Right atrium auricular region (tissue), 2 donors: ENCODE measurements at places on chromosomes 7 and 10.

DNA sequence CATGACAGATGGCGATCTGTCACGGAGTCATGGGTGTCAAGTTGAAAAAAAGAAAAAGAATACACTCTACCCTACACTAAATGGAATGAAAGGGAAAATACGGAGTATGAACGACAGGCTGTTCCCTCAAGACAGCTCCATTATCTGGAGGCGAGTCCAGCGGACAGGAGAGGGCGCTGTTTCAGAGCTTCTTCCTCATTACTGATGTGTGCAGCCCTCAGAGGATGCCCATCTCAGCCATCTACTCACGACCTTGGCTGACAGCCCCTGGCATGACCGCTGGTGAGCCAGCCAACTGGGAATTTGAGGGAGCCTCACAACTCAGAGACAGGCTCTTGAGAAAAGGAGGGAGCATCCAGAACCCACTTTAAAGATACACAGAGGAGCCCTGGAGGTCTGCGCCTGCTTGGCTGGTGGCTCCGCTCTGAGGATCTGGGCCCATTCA is 49.6 kb upstream of the SMNDC1 start:
- DNase-seq, result peak; percentile 81

GRCh38 chr10:35487336-35488034 is 117.7 kb upstream of the GJD4 start:
- no peak for DNase-seq

- DNase-seq, result no peak
These were observed 10.8 kb downstream of the CCNY start for GRCh38 chr10:35347121-35347562.

GRCh38 chr10:50740293-50740648 is 535 bp downstream of the ASAH2B start:
- DNase-seq, result no peak

- no peak for DNase-seq
These were observed 85.4 kb downstream of the DOCK4 start for GRCh38 chr7:112120696-112121217.

DNA sequence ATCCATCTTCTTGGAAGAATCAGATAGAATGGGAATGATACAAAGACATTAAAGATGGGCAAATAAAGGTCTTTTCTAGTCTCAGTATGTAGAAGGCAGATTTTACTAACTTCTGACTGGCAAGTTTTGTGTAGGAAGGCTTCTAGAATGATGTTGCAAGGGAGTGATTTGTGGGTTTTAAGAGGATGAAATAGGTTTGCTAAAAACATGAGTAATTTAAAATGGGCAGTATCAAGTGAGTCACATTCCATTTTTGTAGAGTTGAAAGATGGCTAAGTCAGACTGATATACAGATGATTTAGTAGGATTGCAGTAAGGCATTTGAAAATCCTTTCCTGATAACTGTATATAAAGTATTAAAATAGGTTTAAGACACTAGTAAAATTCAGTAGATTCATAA is 777.4 kb downstream of the SORCS1 start:
- no peak for DNase-seq

GRCh38 chr7:26549281-26549944 is 257.8 kb downstream of the SNX10 start:
- no peak for DNase-seq

GRCh38 chr10:110827875-110828274 is 43.9 kb upstream of the PDCD4 start:
- no peak for DNase-seq

DNA sequence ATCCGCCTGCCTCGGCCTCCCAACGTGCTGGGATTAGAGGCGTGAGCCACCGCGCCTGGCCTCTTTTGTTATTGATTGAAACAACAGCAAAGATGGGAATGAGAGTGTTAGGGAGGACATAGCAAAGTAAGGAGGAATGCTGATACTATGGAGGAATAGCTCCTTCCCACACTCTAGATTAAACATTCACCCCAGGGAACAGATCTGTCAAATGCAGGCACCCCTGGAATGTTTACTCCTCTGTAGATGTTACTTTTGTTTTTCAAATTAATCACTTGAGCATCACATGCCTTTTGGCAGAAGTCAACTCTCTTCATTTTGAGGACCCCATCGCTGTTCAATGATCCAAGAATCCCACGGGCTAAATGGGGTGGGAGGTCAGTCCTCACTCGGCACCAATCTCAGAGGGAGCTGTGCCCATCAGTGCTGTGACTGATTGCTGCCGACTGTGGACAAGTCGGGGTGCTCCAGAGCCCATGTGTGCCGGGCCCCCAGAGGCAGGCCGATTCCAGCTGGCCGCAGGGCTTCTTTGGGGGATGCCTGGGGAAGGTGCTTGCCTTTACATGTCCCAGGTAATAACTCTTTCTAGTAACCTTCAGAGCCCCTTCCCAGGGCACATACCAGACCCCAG is 10.2 kb upstream of the COBL start:
- no peak for DNase-seq

GRCh38 chr10:36638462-36639155 is 486.8 kb upstream of the ANKRD30A start:
- no peak for DNase-seq

GRCh38 chr10:123663522-123663921 is 2.6 kb upstream of the GPR26 start:
- DNase-seq, result no peak

GRCh38 chr7:97868788-97869187 is 3.4 kb downstream of the ASNS start:
- DNase-seq, result no peak

GRCh38 chr10:7082967-7083366 is 327.9 kb downstream of the SFMBT2 start:
- DNase-seq, result no peak

DNA sequence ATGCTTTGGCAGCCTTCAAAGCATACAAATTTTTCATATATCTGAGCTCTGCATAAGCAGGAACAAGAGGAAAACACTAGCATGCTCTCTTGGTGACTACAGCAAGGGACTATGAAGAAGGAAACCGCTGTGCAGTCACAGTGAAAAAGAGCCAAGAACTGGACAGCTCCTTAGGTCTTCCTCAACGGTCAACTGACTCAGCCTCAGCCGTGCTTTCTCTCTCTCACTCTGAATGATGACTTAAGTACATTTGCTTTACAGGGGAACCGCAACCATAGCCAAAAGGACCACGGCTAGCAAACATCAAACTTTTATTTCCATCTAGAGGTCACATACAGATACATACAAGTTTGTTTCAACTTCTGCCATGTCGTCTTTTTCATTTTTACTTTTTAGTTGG is 69.9 kb downstream of the HYCC1 start:
- no peak for DNase-seq

DNA sequence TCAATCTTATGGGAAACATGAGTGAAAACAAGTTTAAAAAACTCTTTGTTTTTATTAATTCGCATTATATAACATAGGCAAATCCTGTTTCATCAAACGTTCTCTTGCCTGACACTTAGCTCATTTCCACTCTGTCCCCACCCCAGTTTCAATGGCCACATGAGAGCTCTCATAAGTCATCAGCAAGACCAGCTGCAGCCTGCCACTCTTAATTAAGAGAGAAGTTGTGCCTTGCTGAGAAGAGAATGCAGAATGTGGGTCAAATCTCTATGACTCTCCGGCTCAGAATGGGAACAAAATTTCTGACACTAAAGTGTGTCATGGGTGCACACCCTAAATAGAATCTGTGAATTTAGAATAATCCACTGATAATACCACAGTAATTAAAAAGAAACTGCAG is 39.6 kb downstream of the ASAH2 start:
- DNase-seq, result no peak

DNA sequence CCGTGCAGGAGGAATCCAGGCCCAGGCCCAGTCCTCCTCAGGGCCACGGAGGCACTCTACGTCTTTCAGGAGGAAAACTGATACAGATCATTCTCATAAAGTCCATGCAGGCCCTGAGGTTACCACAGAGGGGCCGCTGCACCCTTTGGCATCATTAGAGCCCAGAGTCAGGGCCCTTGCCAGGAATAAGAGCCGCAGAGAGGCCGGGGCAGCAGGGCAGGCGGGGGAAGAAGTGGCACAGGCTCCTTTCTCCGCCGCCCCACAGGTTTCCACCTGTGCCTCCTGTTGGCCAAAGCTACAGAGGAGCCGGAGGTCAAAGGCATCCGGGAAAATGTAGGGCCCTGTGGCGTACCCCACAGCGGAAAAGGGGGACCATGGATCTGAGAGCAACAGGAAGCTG is 366.6 kb upstream of the SHH start:
- DNase-seq, result no peak

DNA sequence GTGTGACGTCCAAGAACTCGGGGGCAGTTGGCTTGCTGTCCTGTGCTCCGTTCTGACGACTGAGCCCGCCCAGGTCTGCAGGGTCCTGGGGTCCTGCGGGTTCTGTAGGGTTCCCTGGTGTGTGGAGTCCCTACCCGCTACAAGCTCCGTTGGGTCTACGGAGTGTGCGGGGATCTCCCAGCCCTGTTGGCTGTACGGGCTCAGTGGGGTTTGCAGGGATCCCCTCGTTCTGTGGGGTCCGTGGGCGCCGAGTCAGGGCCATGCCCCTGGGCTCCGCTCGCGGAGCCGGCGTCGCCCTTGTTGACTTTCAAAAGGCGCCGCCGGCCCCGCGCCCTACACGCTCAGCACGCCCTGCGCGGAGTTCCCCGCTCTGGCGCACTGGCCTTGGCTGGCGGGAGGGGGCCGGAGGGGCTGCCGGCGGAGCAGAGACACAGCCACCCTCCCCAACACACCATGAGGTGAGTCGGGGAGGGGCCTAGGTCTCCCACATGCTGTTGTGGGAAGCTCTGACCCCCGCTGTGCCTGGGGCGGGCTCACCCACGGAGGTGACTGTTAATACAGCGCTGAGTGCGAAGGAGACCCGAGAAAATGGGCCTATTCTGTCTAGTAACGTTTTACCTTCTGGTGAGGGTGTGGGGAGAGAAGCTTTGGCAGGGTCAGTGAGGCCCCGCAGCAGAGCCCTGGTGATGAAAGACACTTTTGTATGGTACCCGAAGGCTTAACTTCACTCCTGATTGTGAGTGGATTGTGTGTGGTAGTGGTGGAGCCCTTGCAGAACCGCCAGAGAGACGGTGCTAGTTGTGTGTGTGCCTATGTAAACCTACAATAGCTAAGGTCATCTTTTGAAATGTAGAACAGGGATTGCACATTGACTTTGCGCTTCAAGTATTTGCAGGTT is 8.1 kb downstream of the TASOR2 start:
- no peak for DNase-seq

GRCh38 chr10:8586504-8586903 is 532.0 kb downstream of the GATA3 start:
- DNase-seq, result no peak

- DNase-seq, result no peak
These were observed 292.7 kb downstream of the EXOC4 start for GRCh38 chr7:133545618-133546017.

DNA sequence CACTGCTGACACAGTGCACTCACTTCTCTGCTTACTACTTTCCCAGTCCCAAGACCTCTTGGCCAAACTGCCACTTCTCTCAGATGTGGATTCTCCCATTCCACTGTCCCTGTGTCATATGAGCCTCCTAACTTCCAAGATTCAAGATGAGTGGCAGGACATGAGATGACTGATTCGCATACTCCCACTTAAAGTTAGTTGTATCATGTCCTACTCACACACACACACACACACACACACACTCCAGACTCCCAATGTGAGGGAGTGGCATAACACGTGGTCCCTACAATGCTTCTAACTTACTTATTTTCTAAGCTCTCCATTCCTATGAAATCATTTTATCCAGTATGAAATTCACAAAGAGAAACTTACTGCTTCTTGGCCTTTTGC is 67.0 kb upstream of the CAV2 start:
- no peak for DNase-seq

GRCh38 chr7:25994433-25994994 is 157.5 kb upstream of the NFE2L3 start:
- DNase-seq, result no peak

- DNase-seq, result no peak
These were observed 1.2 kb downstream of the TPST1 start for GRCh38 chr7:66206119-66206933.

- no peak for DNase-seq
These were observed 94.4 kb upstream of the COL1A2 start for GRCh38 chr7:94300176-94300835.

- DNase-seq, result no peak
These were observed 22.1 kb downstream of the CEP55 start for GRCh38 chr10:93518531-93518930.

DNA sequence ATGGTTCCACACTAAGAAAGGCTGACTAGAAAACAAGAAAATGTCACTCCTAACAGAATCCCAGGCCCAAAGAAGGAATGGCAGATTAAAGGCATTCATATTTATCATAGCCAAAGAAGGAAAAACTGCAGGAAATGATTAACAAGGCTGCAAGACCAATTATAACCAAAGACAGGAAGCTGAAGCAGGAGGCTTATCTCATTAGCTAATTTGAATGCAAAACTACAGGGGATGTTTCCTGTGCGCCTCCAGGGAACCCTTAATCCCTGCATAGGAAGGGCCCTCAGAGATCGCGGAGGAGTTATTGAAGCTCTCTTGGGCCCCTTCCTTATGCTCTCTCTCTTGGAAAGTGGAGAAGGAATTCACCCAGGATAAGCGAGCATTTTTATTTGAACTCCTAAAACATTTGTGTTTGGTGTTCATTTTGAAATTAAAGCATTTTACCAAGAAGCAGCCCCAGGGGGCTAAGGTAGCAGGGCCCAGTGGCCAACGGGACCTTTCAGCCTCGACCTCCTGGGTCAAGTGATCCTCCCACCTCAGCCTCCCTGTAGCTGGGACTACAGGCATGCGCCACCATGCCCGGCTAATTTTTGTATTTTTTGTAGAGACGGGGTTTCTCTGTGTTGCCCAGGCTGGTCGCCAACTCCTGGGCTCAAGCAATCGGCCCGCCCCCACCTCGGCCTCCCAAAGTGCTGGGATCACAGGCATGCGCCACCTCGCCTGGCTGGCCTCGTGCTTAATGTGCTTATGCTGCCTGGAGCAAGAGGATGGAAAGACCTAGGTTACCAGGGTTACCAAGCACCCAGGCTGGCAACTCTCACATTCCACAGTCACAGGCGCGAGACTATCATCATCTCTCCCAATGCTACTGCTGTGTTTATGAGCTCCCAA is 24.1 kb upstream of the PROSER2 start:
- DNase-seq, result no peak

- DNase-seq, result no peak
These were observed 82.5 kb upstream of the PCBD1 start for GRCh38 chr10:70970830-70971229.

DNA sequence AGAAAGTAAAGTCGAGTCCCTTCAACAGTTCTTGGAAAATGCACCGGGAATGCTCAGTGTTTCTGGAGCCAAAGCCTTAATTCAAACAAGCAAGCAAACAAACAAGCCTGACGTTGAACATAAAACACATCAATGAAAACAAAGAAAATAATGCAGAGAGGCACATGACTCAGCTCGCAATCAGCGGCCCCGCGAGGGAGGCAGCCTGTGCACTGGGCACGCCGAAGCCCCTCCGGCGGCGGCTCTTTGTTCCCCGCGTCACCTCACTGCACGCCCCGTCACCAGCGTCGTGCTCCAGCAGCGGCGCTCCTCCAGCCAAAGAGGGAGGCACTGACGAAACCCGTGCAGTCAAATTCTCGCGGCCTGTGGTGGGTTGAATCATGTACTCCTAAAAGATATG is 151.5 kb downstream of the DNAJB6 start:
- DNase-seq, result peak; percentile 5

DNA sequence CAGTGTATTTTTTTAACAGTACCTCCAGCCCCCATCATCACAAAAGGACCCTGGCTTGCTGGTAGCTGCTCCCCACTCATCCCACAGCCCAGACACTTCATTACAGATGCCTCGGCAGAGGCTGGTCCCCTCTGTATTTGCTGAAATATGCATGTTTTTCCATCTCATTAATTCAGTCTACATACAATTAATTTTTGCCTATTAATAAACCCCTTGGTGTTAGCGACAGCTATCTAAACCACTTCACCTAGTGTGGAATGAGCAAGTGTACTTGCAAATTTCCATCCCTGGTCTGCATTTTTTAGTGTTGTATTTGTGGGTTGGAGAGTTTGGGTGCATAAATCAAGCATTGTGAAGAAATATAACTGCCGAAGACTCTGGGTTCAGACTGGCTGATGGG is 216.9 kb downstream of the MGMT start:
- no peak for DNase-seq
